ENCODE measurements at places on chromosomes 7 and 10. TPM values are rescaled to one million over a fixed set of nuclear protein-coding genes. Genes with fewer than 3 reads are reported as not detected.

DNA sequence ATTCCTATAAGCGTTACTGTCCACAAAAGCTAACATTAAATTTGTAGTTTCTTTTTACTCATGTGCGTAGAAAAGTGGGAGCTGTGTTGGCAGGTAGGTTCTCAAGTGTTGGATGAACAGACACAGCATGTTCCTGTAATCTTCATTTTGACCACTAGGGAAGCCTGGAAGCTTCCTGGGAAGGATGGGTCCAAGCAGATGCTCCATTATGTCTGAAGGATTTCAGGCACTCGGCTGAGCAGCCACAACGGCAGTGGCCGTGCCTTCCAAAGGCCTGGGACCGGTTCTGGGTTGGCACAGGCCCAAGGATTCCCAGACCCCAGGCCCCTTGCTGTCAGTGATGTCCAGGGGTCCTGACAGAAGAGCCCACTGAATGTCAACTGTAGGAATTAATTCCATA, 386.3 kb downstream of the TNS3 start:
- no peak for DNase-seq

DNA sequence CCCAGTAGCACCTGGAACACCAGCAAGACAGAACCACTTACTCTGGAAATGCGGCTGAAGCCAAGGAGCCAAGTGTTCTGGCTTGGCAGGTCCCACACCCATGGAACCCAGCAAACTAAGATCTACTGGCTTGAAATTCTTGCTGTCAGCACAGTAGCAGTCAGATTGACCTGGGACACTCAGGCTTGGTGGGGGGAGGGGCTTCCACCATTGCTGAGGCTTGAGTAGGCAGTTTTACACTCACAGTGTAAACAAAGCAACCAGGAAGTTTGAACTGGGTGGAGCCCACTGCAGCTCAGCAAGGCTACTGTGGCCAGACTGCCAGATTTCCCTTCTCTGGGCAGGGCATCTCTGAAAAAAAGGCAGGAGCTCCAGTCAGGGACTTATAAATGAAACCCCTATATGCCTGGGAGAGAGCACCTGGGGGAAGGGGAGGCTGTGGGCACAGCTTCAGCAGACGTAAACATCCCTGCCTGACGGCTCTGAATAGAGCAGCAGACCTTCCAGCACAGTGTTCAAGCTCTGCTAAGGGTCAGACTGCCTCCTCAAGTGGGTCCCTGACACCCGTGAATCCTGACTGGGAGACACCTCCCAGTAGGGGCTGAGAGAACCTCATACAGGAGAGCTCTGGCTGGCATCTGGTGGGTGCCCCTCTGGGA, 121.2 kb downstream of the MTERF1 start:
- DNase-seq, result peak; percentile 9

VWDE gene
- 1.4 TPM for total RNA-seq

SUFU gene
- 8.9 TPM for total RNA-seq
